ENCODE measurements at places on chromosomes 7 and 10. TPM values are rescaled to one million over a fixed set of nuclear protein-coding genes. Genes with fewer than 3 reads are reported as not detected.

CCDC6 gene
- 25.9 TPM for total RNA-seq

KCNMA1 gene
- total RNA-seq = 38.5 TPM

BUD23 gene
- 104 TPM for total RNA-seq

LRRD1 gene
- not detected for total RNA-seq

Measured in myometrial cell (primary cell).